ENCODE measurements at places on chromosomes 3 and 15.

GRCh38 chr3:195175476-195176337 lies 95.3 kb downstream of the XXYLT1 start:
- no peak for DNase-seq

GRCh38 chr3:137641879-137642704 lies 122.0 kb upstream of the SOX14 start:
- DNase-seq, result no peak

GRCh38 chr15:27486051-27486450 lies 515.1 kb downstream of the GABRG3 start:
- DNase-seq, result no peak

- peak; percentile 23 for DNase-seq
Measured at GRCh38 chr3:36548712-36549111, 168.4 kb downstream of the STAC start.

GRCh38 chr3:72171946-72172345 lies 387.0 kb upstream of the PROK2 start:
- DNase-seq, result no peak

DNA sequence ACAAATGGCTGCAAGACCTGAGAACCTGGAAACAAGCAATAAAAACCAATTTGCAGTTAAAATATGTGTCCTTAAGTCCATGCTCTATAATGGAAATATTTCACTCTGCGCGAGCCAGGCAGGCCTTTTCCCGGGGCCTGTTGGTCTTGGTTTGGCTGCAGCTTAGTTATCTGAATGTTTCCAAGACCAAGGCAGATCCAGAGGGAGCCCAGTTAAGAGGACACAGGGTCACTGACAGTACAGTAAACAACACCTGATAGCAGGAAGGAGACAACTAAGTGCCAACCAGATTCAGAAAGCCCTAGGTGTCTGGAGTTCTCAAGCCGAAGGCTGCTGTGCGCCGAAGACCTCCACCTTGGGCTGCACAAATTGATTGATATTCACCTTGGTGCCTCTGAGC lies 32.8 kb downstream of the THSD4 start:
- DNase-seq, result no peak

- DNase-seq, result no peak
Measured at GRCh38 chr3:51715231-51715976, 8.5 kb downstream of the GRM2 start.

DNA sequence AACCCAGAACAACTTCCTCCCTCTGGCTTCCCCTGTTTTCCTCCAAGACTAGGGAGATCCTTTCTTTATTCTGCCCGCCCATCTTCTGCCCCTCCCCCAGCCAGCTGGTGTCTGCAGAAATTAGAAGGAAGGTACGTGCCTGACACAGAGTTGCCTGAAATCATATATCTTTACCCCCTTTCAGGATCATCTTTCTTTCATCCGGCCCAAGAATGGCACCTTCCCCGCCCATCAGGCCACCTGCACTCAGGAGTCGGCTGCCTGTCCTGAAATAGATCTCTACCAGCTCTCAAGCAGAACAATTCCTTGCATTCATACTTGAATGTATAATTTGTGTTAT lies 133.7 kb downstream of the VGLL4 start:
- no peak for DNase-seq

DNA sequence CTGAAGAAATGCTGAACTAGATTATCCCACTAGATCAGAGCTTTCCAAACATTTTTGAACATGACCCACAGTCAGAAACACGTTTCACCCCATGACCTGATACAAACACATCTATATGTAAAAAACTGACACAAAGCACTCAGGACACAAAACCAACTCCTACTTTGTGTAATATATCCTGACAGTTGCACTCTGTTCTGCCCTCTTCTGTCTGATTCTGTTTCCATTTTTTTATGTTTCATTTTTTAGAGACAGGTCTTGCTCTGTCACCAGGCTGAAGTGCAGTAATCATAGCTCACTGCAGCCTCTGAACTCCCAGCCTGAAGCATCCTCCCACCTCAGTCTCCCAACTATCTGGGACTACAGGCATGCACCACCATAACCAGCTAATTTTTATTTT lies 15.8 kb upstream of the RFTN1 start:
- DNase-seq, result no peak

- no peak for DNase-seq
Measured at GRCh38 chr3:169458752-169459151, 204.8 kb downstream of the MECOM start.

DNA sequence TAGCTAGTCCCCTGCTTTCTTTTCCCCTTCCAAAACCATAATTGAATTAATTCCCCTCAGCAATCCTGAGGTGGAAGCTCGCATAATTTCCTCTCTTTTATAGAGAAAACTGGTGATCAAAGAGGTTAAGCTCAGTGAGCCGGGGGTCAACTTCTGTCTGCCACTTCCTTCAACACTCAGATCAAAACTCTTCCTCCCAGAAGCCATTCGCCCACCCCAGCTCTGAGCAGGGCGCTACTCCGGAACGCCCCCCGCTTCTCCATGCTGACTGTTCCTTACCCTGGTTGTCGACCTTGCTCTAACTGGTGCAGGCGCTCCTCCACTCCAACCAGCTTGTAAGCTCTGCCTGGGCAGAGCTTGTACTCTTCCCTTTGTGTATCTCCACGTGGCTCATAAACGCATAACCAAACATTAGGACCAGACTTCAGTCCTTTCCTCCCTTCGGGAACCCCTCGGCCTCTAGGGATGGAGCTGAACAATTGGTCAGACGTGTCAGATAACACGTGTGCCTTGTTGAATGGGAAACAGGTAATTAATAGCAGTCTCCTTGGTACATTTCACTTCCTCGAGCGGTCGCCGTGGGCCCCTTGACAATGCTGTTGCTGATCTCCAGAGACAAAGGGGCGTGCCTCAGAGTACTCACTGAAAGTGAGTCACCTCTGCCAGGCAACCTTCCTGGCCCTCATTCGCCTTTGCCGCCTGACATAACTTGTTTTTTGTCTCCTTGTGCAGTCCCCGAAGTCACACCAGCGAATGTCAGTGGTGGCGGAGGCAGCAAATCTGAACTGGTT lies 71.8 kb downstream of the IL5RA start:
- DNase-seq, result no peak

DNA sequence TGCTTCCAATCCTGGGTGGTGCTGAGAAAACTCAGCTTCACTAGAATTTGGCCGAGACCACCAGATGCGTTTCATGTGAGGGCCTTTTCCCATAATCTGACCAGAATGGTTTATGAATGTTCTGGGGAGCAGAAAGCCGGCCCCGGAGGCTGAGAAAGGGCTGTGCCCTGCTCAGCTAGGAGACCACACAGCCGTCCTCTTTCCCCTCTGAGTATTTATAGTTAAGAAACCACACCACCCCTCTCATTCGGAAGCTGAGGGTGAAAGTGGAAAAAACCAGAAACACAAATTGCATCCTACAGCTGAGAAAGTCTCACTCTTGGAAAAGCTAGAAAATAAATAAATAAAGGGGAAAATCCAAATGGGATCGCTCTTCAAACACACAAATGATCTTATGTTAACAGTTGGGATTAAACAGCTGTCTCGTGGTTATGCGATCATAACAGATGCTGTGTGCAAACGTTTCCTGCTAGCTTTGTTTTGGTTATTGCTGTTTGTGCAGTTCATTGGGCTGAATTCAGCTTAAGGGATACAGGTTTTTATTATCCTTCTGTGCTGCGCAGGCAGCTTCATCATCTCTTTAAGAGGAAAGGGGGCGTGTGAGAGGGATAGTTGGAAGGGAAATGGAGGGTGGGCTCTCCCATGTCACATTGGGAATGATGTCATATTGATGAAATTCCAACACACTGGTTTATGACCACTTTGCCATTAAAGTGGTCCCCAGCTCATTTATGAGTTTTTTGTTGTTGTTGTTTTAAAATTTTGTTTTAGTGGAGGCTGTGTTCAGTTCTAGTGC lies 1026.2 kb upstream of the NR2F2 start:
- DNase-seq, result no peak

DNA sequence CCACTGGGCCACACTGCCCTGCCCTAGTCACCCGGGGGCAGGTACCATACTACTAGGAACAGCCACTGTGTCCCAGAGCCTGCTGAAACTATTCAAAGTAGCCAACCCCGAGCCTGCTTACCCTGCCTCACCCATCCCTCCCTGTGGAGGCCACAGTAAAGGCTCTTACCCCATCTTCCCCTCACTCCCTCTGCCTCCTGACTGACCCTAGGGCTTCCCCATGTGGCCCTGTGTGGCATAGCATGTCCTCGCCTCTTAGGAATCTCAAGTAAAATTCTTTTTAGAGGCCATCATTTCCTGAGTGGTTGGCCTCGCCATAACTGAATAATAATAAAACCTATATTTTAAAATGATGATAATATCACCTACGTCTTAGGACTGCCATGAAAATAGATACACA lies 112.2 kb upstream of the SLC6A11 start:
- peak; percentile 77 for DNase-seq

DNA sequence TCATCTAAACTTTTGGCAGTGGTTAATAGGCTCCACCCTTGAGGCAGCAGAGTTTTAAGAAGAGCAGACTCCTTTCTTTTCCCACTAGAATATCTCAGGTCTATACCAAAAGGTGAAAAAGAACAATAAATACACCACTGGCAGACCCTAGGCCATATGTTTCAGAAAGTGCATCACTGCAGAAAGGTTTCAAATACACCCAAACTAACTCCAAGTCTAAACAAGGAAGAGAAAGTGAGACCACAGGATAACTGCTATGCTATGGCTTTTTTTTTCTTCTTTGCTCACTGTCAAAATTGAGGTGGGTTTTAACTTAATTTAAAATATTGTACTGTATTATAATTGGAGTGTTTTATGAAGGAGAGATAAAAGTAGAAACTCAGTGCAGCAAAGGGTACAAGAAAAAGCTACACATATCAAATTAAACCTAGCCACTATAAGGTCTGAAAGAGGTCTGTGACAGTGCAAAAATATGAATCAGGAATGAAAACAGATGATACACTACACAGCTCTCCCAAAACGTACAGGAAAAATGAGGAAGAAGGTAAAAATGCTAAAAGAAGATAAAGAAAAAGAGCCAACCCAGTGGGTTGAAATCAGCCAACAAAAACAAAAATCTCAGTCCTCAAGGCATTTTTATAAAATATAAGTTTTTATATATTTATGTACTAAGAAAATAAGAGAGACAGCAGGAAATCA lies 8.4 kb downstream of the SNX4 start:
- DNase-seq, result no peak

- no peak for DNase-seq
Measured at GRCh38 chr15:44275150-44275830, 13.2 kb upstream of the GOLM2 start.

DNA sequence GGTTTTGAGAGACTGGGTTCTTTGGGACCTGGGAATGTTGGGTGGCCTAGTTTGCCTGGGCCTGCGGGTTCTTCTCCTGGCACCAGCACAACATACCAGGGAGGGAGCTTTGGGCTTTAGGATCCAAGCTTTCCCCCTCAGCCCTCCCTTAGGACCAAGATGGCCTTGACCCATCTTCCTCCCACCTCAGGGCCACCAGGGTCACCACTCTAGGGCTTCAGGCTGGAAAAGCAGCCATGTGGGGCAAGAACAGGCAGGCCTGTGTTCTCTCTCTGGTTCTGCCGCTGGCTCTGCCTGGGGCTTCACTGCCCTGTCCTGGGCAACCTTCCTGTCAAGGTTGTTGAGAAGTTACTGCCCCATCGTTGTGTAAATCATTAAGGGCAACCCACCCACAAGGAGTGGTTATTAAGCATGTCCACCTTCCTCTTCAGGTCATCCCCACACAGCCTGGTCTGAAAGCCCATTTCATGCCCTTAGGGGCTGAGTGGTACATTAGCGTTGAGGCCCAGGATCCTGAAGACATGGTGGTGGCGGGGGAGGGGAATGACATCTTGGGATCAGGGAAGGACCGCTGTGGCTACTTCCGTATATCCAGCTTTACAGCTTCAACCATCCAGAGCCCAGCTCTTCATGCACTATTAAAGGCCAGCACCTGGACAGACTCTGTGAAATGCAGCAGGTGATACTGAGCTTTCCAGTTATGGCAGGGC lies 652 bp downstream of the DUOX1 start:
- no peak for DNase-seq

- DNase-seq, result no peak
Measured at GRCh38 chr3:81433675-81434074, 327.8 kb downstream of the GBE1 start.

GRCh38 chr15:67841513-67841762 lies 1.6 kb upstream of the RNU6-1 start:
- DNase-seq, result no peak

GRCh38 chr15:70266412-70267121 lies 168.8 kb upstream of the TLE3 start:
- no peak for DNase-seq

DNA sequence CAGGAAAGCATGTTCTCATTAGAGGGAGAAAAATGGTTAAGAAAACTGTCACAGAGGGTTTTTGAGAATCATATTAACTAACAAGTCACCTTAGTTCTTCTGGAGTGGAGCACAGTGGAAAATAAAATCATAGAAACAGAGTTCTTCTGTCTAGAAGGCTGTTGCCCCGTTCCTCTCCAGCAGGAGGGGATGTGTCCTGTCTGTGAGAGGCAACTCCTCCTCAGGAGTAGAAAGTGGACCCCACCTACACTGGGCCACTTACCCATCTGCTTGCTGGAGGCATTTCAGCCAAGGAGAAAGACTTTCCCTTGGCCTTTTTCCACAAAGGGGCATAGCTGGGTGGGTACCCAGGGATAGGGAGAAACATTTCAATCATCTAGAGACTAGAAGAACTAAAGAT lies 106.6 kb downstream of the SSR3 start:
- peak; percentile 49 for DNase-seq

- DNase-seq, result no peak
Measured at GRCh38 chr3:154310840-154311239, 13.4 kb downstream of the DHX36 start.

GRCh38 chr15:79769069-79769481 lies 127.7 kb downstream of the MTHFS start:
- peak; percentile 16 for DNase-seq

GRCh38 chr15:41855261-41855961 lies 16.8 kb downstream of the PLA2G4B start:
- no peak for DNase-seq

- no peak for DNase-seq
Measured at GRCh38 chr15:69119001-69119400, 41.4 kb upstream of the GLCE start.

DNA sequence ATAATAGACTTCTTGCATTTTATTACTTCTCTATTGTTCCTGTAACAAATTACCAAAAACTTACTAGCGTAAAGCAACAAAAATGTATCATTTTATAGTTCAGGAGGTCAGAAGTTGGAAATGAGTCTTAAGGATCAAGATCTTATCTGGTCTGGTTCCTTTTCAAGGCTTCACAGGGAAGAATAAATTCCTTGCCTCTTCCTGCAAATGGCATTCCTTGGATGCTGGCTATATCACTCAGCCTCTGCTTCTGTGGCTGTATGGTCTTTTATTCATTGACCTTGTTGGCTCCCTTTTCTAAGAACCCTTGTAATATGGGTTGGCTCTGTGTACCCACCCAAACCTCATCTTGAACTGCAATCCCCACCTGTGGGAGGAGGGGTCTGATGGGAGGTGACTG lies 478.4 kb upstream of the THBS1 start:
- no peak for DNase-seq
